ENCODE measurements at places on chromosomes 2 and 18.
A peak's percentile ranks its signal among the peaks of the same experiment; 100 is the strongest.

- no peak for DNase-seq
Measured at GRCh38 chr2:38836791-38837190, 38.9 kb downstream of the DHX57 start.

GRCh38 chr18:7575465-7576028 lies 8.4 kb downstream of the PTPRM start:
- peak; percentile 43 for DNase-seq

DNA sequence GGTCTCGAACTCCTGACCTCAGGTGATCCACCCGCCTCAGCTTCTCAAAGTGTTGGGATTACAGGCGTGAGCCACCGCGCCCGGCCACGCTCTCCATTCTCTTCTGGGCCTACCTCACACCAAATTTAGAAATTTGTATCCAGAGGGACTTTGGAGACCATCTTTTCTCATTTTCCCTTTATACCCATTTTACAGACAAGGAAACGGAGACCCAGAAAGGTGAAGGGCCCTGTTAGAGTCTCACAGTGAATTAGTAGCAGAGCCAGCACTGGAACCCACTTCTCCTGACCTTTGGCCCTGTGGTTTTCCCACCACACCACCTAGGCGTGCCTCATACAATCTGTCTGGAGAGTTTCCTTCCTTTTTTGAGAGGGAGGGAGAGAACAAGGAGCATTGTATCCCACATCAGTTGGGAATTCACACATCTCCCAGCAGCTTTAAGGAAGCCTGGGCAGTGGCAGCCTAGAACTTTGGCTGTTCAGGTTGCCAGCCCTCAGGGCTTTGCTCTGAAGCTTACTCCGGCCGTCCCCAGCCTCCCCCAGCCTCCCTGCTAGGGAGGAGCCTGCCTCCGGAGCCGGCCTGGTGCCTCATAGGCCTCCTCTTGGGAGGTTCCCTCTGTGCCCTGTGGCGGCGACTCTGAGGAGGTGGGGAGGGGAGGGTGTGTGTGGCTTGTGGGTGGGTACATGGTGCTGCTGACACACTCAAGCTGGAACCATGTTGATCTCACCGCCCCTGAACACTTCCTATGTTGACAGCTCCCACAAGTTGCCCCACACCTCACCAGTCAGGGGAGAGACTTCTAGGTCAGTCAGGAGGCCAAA lies 13.8 kb downstream of the FOSL2 start:
- peak; percentile 54 for DNase-seq

- DNase-seq: no peak
Measured at GRCh38 chr2:172021074-172021931, 21.6 kb downstream of the METAP1D start.

DNA sequence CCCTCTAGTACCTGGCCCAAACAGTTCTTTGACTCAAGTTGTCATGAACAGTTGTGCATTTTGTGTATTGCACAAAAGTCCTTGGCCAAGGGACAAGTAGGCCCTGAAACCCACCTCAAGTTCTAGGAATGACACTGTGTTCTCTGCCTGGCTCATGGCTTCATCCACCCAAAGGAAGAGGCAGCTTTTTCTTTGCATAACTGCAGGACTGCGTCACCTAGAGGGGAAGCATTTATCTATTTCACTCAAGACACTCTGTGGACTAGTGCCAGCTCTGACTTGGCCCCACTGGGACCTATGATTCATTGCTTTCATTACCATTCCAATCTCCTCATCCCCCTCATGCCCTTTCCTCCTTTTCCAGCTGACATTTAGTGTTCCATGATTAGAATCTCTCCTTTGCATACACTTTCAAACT lies 119.3 kb upstream of the SIX2 start:
- DNase-seq: peak; percentile 99

DNA sequence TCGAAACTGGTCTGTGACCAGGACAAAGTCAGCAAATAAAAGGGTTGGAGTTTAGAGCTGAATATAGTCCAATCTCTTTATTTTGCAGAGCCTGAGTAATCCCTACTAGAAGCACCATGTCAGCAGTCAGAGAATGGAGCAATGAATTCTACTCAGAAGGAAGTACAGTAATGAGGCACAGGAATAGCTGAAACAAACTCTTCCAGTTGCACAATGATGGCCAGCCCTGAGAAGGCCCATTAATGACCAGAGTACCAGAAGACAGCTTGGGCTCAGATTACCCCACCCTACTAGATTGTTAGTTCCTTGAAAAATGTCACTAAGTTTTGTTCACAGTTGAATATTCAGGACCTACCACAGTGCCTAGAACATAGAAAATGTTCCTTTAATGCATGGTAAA lies 40.3 kb upstream of the SCG2 start:
- no peak for DNase-seq

DNA sequence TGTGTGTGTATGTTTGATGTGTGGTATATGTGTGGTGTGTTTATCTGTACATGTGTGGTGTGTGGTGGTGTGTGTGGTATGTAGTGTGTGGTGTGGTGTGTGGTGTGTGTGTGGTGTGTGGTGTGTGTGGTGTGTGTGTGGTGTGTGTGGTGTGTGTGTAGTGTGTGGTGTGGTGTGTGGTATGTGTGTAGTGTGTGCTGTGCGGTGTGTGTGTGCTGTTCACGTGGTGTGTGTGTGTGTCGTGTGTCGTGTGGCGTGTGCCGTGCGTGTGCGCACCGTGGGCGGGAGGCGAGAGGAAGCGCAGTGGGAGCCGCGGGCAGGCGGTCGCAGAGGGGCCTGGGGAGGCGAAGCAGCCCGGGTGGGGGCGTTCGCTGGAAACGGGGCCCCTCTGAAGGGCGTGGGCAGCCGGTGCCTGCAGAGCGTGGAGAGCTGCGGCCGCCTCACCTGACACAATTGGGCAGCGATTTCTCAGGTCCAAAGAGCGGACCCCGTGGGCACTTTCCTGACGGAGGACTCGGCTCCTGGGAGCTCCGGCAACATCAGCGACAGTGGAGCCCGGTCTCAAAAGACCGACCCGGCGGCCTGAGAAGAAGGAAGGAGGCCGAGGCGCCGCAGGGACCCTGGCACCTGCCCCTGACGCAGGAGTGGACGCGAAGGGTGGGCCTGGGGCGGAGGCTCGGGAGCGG lies 741.1 kb upstream of the SALL3 start:
- DNase-seq: no peak

- DNase-seq: peak; percentile 75
Measured at GRCh38 chr2:45944074-45944473, 292.6 kb downstream of the PRKCE start.
